ENCODE measurements at places on chromosomes 1 and 21.

GRCh38 chr1:31602081-31602480 is 15.4 kb upstream of the HCRTR1 start:
- DNase-seq, result no peak

DNA sequence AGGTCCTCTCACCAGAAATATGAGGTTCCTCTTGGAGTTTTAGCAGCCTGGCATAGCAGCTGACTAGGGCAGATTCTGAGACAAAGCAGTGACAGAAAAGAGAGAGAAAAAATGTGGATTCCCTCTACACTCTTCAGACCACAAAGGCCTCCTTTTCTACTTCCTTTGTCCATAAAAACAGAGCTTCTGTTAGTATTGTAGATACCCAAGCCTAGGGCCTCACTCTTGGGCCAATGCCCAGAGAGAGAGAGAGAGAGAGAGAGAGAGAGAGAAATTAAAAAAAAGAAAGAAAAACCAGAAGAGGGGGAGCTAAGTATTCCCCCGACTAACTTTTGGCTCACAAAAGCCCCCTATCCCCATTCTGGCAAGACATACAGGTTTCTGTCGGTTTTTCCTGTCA is 2.4 kb upstream of the ZRANB2 start:
- DNase-seq, result no peak

DNA sequence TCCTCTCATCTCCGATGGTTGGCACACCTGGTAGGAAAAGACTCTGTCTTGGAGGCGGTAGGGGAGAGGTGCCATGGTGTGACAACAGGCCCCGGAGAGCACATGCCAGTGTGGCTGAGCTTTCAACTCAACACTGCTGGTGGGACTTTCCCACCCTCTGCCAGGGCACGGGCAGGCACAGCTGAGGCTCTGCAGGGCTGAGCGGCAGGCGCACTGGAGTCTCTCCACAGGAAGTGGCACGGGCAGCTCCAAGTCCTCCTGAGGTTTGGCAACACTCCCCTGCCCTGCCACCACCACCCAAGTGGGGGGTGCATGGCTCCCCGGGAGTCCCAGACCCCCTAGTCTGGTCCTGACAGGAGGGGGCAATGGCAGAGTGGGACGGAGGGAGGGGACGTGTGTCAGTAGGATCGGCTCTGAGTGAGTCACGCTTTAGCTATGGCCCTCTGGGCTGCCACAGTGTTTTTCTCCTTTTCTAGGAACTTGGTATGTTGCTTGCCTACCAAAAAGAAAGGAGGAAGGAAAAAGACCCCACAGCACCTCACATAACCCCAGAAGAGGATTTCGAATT is 27.3 kb upstream of the EVA1B start:
- peak; percentile 27 for DNase-seq

GRCh38 chr21:38914528-38915293 is 109.0 kb downstream of the ETS2 start:
- no peak for DNase-seq

DNA sequence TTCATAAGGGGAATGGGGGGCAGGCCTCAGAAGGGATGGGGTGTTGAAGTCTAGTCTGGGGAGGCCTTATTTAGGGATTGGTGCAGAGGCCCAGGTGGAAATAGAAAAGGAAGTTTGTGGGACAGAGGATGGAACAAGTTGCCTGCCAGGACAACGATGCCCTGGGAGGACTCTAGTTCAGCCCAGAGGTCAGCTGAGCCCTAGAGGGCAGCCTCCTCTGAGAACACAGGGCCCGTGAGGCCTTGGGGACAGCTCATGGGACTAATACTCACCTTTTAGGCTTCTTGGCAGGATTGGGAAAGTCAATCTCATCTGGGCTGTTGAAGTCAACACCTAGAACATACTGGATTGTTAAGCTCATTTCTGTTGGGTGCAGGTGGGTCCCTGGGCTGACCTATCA is 43.0 kb downstream of the LHX4 start:
- no peak for DNase-seq

DNA sequence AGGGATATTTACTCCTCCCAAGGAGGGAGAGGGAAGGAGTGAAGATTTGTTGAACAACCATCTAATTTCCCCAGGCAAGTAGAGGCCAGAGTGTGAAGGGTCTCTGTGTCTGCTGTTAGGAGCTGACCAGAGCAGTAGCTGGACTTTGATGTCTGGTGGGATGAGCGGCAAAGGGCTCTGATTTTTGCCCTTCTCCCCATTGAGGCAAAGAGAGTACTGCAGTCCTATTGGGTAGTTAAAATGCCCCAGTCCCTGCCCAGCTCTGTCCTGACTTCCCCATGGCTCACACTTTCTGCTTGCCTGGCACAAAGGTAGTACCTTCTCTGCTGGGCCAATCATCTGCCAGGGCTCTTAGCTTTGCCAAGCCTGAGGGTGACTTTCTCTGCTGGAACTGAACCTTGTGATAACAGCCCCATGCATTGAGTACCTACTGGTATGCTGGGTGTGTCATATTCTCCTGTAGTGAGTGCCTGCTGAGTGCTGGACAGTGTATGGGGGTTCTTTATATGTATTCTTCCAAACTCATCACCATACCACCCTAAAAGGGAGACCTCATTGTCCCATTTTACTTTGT is 64.0 kb upstream of the SELENON start:
- DNase-seq, result no peak

- no peak for DNase-seq
These were observed 6.2 kb downstream of the ILDR2 start for GRCh38 chr1:166969074-166969677.

DNA sequence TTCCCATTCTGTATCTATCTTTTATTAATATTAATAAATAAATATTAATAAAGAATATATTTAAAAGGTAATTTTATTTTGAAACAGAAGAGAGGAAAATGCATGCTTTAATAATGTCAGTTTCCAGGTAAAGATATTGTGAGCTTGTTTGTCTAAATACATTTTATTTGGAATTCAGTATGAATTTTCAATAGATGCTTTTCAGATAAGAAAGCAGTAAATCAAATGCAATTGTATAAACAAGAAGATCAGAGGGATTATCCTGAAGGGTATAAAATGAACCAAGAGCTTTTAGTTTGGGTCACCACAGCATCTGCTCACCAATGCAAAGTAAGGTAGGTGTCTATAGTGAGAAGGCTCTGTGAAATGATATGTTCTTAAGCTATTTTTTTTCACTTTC is at the start of gene TSHB:
Gene TSHB (plus strand): TSS at position 301 of the 400 bp plus-strand sequence. CDS start 3,537 bp downstream, outside the sequence.
- no peak for DNase-seq

GRCh38 chr1:107116306-107116790 is 24.5 kb upstream of the NTNG1 start:
- no peak for DNase-seq

DNA sequence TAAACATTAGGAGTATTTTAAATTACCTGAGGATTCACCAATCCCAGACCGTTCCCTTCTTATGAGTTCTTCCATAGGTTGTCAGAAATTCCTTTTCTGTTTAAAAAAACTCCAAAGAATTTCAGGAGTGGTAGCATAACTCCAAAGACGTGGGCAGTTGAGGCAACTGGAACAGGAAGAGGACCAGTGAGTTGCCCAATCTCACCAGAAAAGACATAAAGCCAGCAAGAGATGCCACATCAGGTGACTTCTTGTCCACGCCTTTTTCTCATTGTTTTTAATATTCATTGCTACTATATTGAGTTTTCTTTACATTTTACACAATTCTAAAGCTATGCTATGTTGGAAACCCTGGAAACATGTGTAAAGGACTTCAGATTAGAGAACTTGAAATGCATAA is 88.1 kb upstream of the JAK1 start:
- DNase-seq, result no peak

- DNase-seq, result peak; percentile 38
These were observed 22.8 kb downstream of the RNU5D-1 start for GRCh38 chr1:44707959-44708831.

DNA sequence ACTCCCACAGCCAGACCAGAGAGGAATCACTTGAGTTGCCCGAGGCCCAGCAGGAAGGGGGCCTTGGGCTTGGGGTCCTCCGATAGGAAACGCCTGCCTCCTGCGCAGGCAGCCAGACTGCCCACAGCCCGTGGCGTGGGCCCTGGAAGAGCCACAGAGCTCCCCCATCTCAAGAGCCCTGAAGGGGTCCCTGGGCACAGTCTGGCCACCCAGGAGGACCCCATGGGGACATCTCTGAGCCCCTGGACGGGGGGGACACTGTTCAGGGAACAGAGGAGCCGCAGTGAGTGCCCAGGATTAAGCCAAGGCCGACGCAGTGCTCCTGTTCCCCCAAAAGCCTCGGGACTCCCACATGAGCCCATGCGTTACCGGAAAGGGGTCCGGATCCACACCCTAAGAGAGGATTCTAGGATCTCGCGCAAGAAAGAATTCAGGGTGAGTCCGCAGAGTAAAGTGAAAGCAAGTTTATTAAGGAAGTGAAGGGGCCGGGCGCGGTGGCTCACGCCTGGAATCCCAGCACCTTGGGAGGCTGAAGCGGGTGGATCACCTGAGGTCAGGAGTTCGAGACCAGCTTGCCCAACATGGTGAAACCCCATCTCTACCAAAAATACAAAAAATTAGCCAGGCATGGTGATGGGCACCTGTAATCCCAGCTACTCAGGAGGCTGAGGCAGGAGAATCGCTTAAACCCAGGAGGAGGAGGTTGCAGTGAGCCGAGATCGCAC is 38.1 kb upstream of the LBR start:
- no peak for DNase-seq

DNA sequence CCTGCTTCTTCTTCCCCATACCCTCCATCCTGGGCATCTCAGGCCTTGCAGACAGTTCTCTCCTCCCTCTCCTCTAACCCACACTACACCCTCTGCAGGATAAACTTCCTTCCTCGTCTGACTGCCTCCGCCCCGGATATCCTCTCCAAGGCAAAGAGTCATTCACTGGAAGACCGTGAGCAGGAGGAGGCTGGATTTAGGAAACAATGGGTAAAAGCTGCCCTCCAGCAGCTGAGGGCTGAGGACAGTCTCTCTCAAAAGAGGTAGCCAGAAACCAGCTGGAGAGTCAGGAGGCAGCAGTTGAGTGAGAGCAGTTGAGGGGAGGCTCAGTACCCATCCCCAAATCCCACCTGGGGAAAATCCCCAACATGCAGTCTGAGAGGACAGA is 1.4 kb downstream of the CSRP1 start:
- DNase-seq, result no peak

- DNase-seq, result no peak
These were observed 85.6 kb downstream of the MAN1C1 start for GRCh38 chr1:25702101-25702775.

- DNase-seq, result no peak
These were observed 11.6 kb downstream of the RIPPLY3 start for GRCh38 chr21:37017951-37018679.

- DNase-seq, result no peak
These were observed 72.5 kb downstream of the DPT start for GRCh38 chr1:168656485-168656884.

- DNase-seq, result peak; percentile 71
These were observed 13.2 kb downstream of the AGRN start for GRCh38 chr1:1033009-1033587.

DNA sequence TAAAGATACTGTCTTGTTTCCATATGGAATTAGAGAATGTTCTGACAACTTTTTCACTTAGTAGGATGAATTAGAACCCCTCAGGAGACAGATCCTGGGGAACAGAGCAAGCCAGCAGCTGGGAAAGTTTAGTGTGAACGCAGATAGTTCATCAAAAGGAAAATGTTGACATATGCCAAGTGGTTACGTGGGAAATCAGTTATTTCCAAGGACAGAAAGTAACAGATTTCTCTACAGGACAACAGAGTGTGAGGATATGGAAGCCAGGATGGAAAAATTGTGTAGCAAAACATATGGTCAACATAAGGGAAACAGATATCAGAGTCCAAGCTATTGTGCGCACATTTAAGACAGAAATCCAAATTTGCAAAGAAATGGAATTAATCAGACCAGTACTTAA is 419.5 kb downstream of the LRRIQ3 start:
- DNase-seq, result no peak

DNA sequence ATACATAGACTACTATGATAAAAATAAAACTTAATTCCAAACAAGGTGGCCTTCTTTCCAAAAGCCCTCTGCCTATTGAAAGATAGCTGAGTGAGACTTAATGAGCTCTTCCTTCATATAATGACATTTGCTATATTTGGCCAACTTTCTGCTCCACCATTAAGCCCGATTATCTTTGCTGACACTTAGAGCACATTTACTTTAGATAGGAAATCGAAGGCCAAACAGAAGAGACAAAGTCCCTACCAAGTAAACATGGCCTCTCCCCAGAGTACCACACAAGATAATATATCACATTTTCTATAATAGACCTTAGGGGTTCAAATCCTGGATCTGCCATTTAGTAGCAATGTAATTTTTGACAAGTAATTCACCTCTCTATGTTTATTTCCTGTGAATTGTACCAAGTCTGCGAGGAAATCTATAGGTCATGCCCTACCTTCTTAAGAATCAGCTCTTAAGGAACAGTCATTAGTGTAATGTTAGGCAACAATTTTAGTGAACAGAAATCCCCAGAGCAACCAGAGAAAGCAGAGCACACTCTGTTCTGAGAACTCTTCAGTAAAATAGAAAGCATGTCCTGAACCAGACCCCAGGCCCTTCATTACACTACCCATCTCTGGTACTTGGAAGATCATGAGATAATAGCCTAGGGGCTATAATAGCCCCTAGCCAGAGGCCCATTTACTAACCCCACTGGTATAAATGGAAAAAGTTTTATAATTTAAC is 17.3 kb upstream of the COA6 start:
- DNase-seq, result no peak

GRCh38 chr1:26450908-26451307 is 18.8 kb downstream of the DHDDS start:
- DNase-seq, result no peak

- no peak for DNase-seq
These were observed 13.3 kb downstream of the RNU5D-1 start for GRCh38 chr1:44717653-44718052.

GRCh38 chr1:110524311-110525248 is 5.6 kb upstream of the KCNA10 start:
- peak; percentile 34 for DNase-seq

- no peak for DNase-seq
These were observed 7.3 kb downstream of the RGS4 start for GRCh38 chr1:163076446-163076845.

GRCh38 chr1:227378871-227379554 is 60.7 kb upstream of the CDC42BPA start:
- DNase-seq, result no peak

- no peak for DNase-seq
These were observed 32.1 kb downstream of the LAMC2 start for GRCh38 chr1:183218027-183218618.

DNA sequence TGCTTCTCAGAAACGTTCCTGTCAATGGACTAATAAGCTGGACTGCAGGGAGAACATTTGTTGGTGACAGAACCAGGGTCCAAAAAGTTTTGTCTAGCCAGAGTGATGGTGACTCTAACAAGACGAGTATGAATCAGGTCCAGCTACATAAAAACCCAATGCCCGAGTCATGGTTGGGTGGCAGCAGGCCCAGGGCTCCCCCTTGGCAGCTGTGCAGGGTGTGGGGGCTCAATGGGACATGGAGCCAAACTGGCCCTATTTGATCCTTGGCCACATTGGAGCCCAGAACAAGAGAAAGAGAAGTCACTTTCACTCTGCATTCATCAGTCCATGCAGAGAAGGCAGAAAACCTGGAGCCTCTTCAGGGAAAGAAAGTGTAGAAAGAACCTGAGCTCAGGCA is 37.9 kb upstream of the TENT5C start:
- no peak for DNase-seq

GRCh38 chr1:936348-937264 is 12.9 kb downstream of the SAMD11 start:
- DNase-seq, result no peak
